ENCODE measurements at places on chromosomes 1 and 21.

DNA sequence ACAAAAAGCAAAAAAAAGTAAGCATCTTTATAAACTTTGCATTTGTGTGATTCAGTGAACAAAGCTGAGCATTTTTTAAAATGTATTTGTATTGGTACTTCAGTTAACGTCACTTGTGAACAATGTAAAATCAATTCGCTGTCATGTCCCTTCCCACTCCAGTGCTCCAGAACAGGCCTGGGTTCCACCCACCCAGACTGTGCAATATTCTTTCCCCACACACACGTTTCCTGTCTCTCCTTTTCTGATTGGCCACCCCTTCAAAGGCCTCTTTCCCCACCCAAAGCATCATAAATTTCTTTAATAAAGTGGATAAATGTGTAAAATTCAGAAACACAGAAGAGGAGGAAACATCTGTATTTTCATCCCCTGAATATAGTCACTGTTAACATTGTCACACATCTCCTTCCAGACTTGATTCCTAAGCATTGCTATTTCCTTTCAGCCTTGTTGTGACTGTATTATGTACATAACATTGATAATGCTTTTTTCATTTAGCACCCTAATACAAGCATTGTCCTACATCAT lies 12.0 kb downstream of the CLEC20A start:
- DNase-seq = no peak

- DNase-seq = no peak
Measured at GRCh38 chr1:183806125-183806524, 1.2 kb downstream of the RGL1 start.

DNA sequence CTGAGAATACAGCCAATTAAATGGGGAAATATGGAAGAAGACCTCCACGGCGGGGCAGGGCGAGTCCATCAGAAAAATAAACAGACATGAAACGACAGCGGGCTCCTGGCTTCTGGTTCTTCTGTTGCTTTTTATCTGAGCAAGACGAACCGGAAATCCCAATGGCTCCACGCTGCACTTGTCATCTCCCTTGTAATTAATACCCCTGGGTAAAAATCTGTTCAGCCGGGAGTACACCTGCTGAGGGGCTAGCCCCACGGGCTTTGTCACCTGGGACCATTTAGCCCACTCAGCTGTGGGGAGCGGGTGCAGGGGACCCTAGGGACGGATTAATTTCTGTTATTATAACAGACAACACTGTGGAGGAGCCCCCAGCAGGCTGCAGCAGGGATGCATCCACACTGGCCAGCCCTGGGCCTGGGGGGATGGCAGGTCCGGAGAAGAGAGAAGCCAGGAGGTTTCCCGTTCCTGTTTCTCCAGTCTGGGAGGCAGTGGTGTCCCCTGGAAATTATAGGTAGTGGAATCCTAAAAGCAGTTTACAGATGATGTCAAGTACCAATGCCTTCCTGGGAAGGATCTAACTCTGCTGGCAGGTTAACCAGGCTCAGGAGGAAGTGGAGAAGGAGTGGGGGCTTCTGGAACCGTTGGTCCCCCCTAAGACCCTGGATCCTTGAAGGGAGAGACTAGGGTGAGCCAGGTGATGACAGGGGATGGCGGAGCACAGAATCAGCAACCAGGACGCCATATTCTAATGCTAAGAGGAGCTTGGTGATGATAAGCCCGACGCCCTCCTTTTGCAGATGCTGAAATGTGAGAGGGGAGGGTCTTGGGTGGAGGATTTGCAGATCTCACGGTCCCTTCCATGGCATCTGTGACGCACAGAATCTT lies 566.1 kb downstream of the PTPRU start:
- DNase-seq = no peak

DNA sequence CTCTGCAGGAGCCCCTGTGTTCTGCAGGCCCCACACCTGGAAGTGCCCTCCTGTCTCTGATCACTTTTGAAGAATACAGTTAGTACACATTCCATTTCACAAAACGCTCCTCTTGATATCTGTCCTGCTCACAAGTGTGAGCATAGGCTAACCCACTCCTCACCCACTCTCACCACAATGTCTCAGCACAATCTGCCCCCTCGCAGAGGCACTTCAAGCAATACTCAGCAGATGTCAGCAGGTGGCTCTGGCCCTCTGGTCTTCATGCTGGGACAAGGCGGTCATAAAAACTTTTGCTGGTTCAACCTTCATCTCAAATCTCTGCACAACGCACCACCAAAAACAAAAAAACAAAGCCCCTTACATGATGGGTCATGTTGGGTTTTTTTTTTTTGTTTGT lies 671.2 kb downstream of the MATN1 start:
- no peak for DNase-seq

GRCh38 chr1:87523466-87523865 lies 194.8 kb downstream of the LMO4 start:
- no peak for DNase-seq

DNA sequence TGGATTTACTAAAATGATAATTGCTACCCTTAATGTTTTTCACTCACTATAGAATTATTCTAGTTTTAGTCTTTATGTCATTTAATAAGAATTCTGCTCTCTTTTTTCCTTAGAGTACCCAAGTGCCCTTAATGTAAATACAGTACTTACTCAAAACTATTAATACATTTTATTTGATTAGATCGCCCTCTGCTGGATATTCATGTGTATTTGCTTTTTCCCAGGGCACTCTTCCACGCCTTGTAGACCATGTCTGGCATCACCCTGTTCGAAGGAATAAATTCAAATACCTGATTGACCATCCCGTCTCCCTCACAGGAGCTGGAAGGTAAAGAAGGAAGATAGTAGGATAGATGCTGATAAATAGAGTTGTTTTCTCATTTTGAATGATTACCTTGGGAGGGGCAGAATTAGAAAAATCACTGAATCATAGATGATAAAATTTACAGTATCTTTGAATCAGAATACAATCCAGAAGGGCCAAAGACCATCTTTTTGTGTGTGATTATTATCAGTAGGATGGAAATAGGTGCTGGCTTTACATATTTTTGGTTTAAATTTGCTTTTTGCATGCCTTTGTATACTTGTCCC lies 4.1 kb downstream of the AXDND1 start:
- DNase-seq = no peak

- no peak for DNase-seq
Measured at GRCh38 chr1:110328274-110328673, 10.9 kb upstream of the RBM15 start.

GRCh38 chr1:202567738-202568137 lies 142.5 kb downstream of the SYT2 start:
- DNase-seq = no peak

- DNase-seq = no peak
Measured at GRCh38 chr1:185972096-185972850, 238.1 kb downstream of the HMCN1 start.

DNA sequence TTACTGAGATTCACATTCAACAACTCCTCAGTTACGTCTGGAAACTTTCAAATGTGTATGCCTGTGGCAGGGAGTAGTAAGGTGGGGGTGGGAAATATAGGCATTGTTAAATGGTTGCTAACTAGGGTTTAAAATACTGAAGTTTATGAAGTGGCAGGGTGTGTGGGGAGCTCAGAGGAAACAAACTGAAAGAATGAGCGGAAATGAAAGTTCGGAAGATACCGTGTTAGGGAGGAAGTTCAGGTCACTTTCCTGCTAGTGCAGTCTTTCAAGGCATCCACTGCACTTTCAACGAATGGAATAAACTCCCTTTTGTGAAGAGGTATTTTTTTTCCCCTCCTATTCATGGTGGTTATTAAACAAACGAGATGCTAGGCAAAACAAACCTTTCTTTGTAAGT lies 19.7 kb downstream of the SYNJ1 start:
- no peak for DNase-seq

DNA sequence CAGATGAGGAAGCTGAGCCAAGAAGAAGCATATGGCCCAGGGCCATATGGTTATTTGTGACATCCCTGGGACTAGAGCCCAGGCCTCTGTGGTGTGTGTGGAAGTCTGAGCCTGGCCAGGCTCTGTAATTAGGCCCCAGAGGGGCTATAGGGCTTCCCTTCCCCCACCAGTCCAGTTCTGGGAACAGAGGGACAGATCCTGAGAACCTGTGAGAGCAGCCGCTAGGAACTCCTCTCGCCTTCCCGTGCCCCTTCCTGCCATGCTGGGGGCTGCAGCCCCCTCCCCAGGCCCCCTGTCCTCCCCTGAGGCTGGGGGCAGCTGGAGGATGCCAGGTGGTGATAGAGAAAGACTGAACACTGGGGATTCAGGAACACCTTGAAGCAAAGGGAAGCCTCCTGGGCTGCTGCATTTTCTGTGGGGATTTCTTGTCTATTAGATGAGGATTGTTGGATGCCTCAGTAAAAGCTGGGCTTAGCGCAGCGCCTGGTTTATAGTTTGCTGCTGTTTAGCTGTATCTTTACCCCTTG lies 33.3 kb downstream of the COQ8A start:
- no peak for DNase-seq

DNA sequence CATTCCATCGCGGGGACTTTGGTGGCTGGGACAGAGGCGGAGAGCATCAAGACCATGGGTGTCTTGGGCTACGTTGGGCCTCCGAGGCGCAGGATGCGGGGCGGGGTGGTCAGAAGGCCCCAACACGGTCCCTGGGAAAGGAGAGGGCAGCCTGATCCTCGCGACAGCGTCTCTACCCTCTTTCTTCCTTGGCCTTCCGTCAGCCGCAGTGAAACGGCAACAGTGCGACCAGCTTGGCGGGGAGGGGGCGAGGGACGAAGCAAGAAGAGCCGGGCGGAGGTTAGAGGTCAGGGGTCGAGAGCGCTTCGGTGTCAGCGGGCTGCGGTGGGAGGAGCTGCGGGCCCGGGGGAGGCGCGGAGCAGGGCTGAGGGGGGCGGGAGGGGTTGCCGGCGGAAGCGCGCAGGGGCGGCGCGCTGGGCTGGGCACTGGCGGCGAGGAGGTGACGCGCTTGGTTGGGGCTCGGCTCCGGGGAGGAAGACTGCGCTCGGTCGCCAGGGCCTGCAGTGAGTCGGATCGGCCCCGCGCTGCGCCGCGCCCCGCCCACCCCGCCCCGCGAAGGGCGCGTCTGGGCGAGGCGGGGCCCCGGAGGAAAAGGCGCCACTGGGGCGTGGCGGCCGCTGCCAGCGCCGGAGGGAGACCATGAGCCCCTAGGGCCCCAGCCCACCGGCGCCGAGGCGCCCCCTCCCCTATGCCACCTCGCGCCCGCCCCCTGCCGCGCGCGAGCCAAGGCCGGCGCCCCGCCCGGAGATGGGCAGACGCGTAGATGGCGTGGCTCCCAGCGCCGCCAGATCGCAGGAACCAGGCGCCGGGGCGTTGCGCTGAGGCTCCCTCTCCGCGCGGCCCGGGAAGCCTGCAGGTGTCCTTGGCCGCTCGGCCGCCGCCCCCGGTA lies at the start of gene KCNC4:
KCNC4 (plus strand) TSS at position 600 of the 889 bp plus-strand sequence. CDS start 1,186 bp downstream, outside the sequence.
- DNase-seq = peak; percentile 90

DNA sequence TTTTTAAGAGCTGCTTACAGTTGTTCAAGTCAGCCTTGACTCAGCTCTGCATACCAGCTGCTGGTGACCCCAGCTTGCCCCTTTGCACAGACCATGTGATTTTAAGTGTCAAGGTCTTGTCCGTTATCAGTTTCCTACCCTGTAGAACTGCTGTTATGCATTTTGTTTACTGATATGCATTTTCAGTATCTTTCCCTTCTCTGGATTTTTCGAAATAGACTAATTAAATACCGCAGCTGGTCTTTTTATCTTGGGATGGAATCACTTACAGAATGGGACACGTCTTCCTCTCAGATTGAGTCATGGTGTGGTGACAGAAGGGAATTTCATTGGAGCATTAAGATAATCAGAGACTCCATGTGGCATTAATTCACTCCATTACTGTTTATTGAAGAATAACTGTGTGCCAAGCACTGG lies 145.6 kb downstream of the FMN2 start:
- DNase-seq = no peak

DNA sequence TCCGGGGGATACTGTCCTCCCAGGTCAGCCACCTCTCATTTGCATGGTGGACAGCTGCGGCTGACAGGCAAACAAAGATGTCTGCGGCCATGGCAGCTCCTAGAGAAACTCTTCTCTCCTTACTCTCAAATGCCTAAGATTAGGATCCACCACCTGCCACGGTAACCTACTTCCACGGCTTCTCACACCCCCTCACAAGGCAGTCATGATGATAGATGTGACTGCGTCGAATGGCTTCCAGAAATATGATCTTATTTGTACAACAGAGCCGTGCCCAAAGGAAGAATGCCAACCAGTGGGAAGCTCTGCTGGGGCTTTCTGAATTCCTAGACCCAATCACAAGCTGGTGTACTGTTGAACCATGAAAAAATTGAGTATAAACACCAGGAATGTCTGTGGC lies 73.4 kb downstream of the BACE2 start:
- DNase-seq = no peak

GRCh38 chr1:36177589-36178431 lies 21.9 kb downstream of the MAP7D1 start:
- no peak for DNase-seq

DNA sequence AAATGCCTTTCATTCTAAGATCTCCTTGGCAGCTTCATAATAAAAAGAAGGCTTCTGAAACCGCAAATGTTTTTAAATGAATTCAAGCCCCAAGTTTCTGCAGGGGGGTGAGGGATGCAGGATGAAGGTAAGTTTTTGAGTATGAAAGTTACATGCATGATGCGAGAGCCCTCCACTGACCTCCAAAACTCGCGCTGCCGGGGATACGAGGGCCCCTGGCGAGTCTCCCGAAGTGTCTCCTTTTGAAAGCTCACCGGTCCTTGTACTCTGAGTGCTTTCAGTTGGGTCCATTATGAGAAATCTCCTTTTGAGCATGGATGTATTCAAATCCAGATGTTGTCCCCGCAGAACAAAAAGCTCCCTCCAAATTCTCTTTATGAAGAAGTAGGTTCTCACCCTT lies 18.9 kb upstream of the ZC3H12A start:
- DNase-seq = no peak

DNA sequence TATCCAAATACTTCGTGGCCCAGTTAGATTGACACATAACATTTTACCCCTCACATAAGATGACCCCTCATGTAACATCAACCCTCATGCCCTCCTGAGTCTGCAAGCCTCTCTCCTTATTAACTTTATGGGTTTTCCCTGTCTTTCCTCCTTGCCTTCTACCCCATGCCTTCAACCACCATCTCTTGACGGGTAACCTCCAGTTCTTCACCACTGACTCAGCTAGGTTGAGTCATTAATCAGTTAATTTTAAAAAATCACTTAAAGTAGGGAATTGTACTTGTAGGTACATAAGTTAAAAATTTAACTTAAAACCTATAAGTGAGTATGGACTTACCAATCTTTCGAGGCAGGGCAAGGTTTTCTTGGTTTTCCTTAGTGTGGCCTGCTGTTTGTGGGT lies 330.7 kb downstream of the CAMTA1 start:
- DNase-seq = no peak

GRCh38 chr21:38352536-38353219 lies 95.9 kb downstream of the KCNJ15 start:
- DNase-seq = peak; percentile 14

DNA sequence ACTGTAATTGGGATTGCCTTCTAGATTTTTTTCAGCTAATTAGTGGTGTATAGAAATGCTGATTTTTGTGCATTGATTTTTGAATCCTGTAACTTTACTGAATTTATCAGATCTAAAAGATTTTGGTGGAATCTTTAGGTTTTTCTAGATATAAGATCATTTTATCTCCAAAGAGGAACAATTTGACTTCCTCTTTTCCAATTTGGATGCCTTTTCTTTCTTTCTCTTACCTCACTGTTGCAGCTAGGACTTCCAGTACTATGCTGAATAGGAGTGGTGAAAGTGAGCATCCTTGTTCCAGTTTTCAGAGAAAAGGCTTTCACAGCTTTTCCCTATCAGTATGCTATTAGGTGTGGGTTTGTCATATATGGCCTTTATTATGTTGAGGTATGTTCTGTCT lies 53.6 kb downstream of the TESK2 start:
- no peak for DNase-seq
